AML-193 (cell line): ENCODE measurements at places on chromosomes 4 and X.

DNA sequence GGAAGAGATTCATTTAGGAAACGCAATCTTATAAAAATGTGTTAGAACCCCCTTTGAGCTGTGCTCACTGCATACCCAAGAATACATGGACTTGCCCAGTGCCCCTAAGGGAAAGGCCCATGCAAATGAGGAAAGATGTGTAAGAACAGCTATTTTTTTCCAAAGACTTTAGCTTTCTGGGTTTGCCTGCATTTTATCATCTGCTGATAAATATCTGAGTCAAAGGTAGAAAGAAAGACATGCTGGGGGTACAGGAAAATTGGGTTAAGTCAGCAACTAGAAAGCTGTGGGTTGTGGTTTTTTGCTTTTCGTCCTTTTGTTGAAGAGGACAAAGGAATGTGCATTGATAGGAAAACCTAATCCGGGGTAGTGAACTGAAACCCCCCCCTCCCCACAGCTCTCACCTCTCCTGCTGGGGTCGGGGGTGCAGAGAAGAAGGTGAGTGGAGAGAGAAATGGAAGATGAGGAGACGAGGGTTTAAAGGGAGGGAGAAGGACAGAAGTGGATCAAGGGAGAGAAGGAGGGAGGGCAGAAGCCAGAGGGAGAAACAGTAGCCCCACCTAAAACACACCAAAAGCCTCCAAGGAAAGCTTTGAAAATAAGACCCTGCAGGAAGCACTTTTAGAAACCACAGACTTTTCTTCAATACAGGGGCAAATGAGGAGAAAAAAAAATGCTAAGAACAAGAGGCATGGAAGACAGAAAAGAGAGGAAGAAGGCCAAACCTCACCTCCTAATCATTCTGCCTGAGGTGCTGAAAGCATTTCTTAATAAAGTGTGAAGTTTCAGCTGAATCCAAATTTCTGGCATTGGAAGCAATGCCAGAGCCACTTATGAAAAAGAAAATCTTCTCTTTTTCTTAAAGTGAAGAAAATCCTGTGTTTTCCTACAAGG is 49.3 kb downstream of the KDR start:
- DNase-seq = no peak

GRCh38 chr4:114087596-114088230 is 108.3 kb upstream of the ARSJ start:
- no peak for DNase-seq

DNA sequence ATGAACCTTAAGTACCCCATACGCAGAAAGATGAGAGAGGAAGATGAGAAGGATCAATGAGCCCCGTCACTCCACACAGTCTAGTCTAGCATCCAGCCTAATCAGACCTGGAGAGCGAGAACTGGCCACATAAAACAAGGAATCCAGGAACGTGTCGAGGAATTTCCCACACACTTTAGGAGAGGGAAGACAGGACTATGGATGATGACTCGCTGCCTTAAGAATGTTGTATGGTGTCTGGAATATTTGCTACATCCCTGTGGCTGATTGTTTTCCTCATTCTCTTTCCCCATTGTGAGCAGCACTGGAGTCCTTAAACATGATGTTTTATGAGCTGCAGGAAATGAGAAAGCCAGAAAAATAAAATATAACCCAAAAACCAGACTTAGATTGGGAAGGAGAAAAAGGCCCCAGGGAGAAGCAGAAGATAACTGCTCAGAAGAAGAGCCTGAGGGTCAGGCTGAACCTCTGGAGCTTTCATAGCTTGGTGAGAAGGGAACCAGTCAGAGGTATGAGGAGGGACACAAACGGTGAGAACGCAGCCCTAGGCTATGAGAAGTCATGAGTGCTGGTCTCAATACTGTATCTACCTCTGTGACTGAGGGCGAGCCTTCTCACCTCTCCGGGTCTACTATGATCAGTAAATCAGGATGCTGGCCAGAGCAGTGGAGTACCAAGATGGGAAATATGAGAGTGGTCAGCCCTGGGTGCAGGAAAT is 139.5 kb upstream of the NOCT start:
- DNase-seq = no peak

- DNase-seq = no peak
Measured at GRCh38 chr4:116150152-116150551, 935.2 kb downstream of the TRAM1L1 start.

DNA sequence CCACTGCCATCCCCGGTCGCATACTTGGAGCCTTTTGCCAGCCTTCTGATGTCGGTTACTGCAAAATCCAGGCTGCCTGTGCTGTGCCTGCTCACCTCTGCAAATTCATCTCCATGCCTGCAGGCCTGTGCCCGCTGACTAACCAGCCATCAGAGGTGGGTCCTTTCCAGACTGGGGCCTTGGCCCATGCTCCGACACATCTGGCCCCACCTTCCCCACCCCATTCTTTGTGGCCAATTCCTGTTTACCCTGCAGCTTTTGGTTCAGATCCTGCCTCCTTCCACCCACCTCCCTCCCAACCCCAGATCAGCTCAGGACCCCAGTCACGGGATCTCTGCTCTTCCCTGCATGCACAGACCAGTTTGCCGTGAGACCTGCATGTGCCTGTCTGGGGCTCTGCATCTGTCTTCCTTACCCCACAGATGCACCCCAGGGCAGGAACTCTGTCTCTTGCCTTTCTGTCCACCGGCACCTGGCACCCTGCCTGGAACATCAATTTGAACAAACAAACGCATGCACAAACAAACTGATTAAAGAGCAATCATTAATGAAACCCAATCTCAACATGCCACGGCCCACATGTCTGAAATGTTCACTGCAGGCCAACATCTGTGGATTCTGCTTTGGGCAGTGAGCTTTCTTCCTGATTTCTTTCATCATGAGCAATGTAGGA is 112.8 kb upstream of the PSAPL1 start:
- no peak for DNase-seq

DNA sequence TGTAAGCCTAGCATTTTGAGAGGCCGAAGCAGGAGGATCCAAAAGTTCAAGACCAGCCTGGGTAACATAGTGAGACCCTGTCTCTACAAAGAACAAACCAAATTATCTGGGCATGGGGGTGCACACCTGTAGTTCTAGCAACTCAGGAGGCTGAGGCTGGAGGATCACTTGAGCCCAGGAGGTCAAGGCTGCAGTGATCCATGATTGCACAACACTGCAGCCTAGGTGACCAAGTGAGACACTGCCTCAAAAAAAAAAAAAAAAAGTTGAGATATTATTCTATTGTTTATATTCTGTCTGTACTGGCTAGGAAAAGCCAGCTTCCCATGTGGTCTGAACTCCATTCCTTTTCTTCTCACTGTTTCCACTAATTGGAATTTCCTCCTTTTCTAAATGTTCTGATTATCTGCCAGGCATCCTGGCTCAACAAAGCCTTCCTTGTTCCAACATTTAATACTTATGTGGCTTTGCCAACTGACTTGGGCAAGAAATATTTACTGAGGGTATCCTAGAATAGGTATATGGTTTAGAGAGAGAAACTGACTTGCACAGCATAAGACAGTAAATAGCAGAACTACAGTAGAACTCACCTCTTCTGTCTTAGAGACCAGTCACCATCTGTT is 175.2 kb upstream of the ADAMTS3 start:
- no peak for DNase-seq

- no peak for DNase-seq
Measured at GRCh38 chr4:6137027-6137746, 63.2 kb downstream of the JAKMIP1 start.

GRCh38 chrX:15167826-15168225 is 102.1 kb downstream of the ASB9 start:
- DNase-seq = no peak

DNA sequence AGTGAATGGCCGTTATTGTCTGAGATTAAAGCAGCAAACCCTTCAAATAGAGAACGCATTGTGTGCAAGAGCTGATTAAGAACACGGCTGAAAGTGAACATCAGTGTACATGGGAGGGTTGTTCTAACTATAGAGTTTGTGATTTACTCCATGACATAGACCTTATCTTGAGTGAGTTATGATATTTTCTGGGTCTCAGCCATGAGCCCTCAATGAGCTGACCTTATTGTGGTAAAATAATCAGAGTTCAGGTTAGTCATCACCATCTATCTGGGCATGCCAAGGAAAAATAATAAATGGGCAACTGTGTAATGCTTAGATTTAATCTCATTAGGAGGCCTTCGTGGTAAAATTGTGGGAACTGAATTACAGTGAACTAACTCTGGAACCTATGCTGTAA is 33.2 kb upstream of the CLDN24 start:
- DNase-seq = no peak

DNA sequence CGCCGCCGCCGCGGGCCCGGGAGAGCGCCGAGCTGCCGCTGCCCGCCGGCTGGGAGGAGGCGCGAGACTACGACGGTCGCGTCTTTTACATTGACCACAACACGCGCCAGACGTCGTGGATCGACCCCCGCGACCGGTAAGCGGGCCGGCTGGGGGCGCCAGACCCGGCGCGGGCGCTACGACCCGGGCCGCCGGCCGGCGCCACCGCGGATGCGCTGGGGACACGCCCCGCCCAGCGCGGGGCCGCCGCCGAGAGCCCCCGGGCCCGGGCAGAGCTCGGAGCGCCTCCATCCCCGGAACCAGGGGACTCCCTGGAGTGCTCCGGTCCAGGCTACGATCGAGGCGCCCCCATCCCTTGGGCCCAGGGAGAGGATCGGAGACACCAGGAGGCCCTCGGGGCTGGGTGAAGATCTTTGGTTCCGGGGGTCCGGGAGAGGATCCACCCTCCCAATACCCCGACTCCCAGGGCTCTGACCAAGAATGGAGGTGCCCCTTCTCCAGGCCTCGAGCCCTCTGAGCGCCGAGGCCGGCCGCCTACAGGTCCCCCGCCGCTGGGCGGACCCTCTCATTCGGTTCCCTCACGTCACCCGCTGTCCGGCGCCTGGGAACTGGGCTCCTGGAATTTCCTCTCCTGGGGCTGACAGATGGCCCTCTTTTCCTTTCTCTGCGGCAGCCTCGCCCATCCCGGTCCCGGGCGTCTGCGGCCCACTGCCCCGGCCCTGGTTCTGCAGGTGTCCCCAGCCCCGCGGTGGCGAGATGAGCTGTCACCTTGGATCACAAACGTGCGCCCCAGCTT is 48.8 kb downstream of the CLDN34 start:
- DNase-seq = no peak

GRCh38 chr4:13190093-13190721 is 293.9 kb downstream of the RAB28 start:
- DNase-seq = no peak

GRCh38 chr4:31807036-31807435 is 1086.9 kb downstream of the PCDH7 start:
- DNase-seq = no peak

GRCh38 chrX:63713526-63713925 is 71.5 kb downstream of the ARHGEF9 start:
- DNase-seq = no peak

GRCh38 chrX:774536-774935 is 143.9 kb downstream of the SHOX start:
- no peak for DNase-seq

DNA sequence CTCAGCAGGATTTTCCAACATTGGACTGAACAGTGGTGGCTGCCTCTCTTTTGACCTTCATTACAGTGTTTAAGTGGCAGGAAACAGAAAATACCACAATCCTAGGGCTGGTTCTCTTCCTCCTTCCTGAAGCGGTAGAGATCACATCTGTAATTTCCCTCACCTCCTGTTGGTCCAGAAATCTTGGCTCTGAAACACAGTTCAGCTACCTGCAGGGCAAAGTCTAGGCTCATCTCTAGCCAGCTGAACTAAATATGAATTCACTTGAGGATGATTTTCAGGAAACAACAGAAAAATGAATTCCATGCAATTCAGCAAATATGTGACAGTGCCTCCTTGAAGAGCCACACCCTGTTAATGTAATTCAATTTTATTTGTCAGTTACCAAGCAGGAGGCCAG is 531.9 kb downstream of the INPP4B start:
- no peak for DNase-seq

DNA sequence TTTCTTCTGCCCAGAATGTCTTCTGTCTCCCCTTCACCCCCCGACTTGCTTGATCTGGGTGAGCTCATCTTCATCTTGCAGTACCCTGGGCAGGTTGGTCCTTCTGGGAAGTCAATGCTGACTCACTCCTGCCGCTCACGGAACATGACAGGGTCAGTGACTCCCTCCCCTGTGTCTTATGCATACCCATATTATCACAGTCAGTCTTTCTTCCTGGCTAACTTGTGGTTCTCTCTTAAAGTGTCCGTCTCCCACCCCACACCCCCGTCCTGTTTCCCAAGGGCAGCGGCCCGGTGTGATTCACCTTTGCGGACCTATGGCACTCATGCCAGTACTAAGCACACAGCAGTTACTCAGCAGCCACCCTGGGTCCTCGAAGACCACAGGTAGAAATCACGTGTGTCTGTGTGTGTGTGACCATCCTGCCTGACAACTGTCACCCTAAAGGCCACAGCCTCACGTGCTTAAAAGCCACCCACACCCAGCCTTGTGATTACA is 17.7 kb downstream of the IQSEC2 start:
- no peak for DNase-seq

- no peak for DNase-seq
Measured at GRCh38 chr4:137609718-137610430, 77.6 kb upstream of the PCDH18 start.

- no peak for DNase-seq
Measured at GRCh38 chrX:112672788-112673560, 6.8 kb downstream of the LHFPL1 start.
